Right lung (tissue), 10 donors: ENCODE measurements at places on chromosomes 5 and 9.

GRCh38 chr9:109408759-109409462 is 88.1 kb upstream of the EPB41L4B start:
- DNase-seq: no peak

DNA sequence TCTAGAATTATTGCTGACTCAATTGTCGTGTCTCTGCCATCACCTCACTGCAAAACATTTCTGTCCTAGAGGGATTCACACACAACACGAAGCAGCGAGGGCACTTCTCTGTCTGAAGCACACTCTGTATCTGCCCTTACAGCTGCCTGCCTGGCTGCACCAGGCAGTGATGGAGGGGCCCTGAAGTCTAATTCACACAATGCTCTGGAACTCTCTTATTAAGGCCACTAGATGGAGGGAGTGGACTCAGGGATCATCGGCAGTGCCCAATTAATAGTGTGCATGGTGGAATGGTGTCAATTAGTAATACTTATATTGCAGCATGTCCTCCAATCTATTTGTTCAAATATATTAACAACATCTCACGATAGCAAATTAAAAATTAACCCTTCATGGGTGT is 157.5 kb upstream of the MAP1B start:
- DNase-seq: no peak

DNA sequence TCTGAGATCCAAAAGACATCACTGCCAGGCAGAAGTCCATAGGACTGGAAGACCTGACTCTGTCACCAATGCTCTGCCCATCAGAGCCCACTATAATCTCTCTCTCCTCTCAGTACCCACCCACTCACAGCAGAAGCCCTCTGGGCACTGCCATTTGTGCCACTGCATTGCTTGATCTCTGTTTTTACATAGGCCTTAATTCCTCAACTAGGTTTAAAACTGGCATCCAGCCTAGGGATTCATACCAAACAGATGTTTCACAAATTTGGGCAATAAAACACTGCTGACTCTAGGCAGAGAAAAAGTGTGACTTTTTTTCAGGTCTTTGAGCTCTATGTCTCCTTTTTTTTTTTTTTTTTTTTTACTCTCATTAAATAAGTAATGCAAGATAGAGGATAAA is 91.1 kb upstream of the RANBP3L start:
- DNase-seq: no peak

DNA sequence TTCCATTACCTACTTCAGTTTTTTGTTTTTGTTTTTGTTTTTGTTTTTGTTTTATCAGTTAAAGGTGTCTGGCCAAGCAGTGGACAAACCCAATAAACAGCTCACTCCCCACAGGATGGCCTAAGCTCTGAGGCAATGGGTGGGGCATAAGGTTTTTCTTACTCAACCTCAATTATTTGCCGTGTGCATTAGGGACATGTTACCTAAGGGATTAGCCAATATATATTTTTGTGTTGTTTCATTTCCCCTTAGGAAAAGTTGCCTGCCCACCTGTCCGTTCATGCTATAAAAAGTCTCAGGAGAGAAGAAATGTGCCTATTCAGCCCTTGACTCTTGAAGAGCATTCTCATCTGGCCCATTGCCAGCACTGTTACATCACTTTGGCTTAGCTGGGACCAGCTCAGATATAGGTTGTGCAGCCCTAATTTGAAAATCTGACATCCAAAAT is 7.3 kb downstream of the SH3RF2 start:
- DNase-seq: peak; percentile 15

GRCh38 chr5:156339139-156339841 is 12.3 kb downstream of the SGCD start:
- DNase-seq: no peak
